ENCODE measurements at places on chromosomes 4 and X.
A peak's percentile ranks its signal among the peaks of the same experiment; 100 is the strongest.

DNA sequence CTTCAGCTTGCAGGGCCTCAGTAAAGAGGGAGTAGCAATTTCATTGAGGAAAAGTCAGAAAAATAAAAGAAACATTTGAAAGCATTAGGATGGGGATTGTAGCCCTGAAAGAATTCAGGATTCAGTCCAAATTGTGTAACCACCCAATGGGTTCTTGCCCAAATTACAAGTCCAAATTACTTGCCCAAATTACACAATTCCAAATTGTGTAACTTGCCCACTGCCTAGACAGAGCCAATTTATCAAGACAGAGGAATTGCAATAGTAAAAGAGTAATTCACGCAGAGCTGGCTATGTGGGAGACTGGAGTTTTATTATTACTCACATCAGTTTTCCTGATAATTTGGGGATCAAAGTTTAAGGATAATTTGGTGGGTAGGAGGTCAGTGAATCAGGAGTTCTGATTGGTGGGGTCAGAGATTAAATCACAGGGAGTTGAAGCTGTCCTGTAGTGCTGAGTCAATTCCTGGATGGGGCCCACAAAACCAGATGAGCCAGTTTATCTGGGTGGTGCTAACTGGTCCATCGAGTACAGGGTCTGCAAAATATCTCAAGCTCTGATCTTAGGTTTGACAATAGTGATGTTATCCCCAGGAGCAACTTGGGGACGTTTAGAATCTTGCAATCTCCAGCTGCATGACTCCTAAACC lies 18.1 kb upstream of the PAGE5 start:
- no peak for DNase-seq

DNA sequence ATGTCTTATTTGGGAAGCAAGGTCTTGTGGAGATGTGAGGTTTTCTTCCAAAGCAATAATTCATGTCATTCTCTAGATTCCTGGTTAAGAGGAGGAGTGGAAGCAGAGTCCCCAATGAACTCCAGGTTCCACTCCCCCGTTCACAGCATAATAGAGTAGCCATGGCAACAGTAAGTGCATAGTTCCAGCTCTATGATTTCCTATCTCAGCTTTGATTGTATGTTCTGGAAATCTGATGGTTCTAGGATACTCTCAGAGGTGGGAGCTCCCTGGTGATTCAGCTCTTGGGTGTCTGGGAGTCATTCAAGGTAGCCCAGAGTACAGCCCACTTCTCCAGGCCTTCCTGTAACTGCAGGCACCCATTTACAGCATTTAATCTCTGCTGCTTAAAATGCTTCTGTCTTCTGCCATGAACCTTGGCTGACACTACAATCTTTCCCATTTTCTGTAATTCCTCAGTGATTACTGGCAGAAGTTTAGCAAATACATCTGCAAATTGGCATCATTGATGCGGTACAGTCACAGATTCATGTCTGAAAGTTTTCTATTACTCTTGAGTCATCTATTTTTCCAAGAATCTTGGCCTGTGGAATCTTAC lies 242.0 kb downstream of the MAPK10 start:
- no peak for DNase-seq

DNA sequence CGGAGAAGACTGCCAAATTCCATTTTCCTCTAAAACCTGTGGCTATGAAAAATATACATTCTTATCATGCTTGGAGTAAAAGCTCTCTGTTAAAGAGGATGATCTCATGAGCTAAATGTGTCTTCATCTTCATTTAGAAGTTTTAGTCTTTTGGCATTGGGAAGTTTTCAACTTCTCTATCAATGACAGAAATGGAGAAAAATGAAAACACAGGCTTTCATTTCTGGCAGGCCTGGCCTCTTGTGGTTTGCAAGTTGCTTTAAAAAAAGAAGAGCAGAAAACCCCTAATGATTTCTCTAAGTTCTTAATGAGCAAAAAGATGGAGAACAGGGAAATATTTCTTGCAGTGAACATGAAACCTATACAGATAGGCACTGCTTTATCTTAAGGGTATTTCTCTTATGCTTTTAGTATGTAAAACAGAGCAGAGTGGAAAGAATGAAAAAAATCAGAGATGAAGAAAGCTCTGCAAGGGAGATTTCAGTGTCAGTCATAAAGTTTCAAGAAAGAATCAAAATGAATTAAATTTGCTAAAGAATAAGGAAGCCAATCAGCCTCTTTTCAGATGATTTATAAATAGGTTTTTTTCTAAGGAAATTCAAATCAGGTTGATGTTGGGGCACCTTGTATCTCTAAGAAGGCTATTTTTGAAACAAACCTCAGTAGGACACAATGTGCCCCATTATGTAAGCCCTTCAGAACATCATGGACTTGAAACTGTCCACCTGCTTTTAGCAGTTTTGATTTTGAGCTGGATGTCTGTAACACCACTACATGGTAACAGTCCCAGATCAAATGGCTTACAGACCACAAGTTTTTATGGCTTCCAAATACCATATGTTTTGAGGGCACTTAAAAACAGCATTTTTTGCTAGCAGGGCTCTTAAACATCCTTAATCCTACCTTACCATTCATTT lies 225.0 kb downstream of the GRIA3 start:
- no peak for DNase-seq

DNA sequence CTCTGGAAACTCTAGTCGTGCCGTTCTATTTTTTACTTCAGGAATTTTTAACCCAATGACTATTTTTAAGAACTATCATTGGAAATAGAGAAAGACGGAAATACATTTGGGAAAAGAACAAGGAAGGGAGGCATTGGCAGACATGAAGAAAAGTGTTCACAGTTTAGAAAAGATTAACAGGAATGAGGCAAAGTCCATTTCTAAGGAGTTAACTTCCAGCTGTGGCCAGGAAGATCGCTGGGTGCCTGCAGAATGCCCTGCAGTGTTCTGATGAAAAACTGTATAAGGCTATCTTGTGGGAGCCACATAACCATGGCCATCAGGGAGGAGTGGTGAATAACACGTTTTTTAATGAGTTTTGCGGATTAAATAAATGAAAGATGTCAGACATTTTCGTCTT lies 150.6 kb upstream of the VCX3A start:
- no peak for DNase-seq

GRCh38 chr4:182645511-182645910 lies 271.7 kb downstream of the DCTD start:
- DNase-seq: no peak

DNA sequence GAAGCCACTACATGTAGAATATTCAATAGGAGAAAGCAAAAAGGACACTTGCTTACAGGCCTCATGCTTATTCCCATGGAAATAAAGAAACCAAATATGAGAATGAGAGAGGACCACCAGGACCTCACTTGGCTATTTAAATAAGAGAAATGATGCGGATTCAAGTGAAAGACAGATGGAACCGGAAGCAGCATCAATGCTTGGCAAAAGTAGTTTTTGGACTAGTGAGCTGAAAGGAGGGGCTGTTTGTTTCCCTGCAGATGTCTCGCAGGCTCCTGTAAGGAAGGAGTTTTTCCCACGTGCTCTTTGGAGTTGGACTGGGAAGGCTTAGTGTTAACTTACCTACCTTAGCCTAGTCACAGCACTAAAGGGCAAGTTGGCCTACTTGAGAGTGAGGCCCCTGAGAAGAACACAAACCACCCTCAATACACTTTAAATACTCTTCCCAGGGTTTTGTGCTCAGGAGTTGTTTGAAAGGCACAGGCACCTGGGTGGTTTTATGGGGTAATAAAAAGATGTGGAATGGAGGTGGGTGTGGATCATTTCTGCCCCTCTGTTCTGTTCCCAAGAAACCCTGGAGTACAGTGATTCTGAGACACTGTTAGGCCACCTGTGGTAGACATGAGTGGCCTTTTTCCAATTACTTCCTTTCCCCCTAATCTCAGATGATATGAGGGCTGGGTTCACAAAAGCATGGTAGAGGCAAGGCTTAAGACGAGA lies 113.3 kb upstream of the C1GALT1C1 start:
- DNase-seq: no peak

DNA sequence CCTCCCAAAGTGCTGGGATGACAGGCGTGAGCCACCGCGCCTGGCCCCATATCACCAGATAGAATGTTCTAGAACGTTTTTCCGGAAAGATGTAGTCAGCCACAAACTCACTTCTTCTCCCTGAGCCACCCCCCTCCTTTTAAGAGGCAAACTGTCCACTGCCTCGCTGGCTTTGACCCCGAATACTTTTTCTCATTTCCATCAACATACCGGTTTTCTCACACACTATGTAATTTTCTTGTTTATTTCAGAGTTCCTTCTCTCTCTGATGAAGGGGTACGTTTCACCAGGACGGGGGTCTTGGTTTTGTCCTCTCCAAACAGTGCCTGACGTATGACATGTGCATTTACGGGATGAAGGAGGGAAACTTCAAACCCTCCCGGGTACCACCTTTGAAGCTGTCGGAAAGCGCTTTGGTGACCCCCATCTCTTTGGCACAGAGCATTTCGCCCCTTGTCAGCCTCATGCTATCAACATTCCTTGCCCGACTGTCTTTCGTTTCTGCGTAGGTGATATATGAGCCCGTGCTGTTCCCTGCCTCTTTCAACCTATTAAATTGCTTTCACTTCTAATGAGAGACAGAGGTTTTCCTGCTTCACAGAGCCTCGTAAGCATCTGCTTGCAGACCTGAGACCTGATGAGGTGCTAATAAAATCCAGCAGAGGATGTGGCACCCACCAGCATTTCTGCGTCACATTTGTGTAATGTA lies 73.8 kb downstream of the CRLF2 start:
- no peak for DNase-seq

- peak; percentile 45 for DNase-seq
These were observed 339.7 kb upstream of the PCDH7 start for GRCh38 chr4:30380404-30380998.

DNA sequence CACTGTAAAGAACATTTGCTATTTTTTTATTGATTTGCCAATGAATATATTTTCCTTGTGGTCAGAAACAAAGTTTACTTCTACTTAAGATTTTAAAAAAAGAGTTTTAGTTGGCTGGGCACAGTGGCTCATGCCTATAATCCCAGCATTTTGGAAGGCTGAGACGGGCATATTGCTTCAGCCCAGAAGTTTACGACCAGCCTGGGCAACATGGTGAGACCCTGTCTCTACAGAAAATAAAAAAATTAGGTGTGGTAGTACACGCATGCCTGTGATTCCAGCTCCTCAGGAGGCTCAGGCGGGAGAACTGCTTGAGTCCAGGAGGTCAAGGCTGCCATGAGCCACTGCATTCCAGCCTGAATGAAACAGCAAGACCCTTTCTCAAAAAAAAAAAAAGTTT lies 36.8 kb downstream of the LRP2BP start:
- DNase-seq: no peak

DNA sequence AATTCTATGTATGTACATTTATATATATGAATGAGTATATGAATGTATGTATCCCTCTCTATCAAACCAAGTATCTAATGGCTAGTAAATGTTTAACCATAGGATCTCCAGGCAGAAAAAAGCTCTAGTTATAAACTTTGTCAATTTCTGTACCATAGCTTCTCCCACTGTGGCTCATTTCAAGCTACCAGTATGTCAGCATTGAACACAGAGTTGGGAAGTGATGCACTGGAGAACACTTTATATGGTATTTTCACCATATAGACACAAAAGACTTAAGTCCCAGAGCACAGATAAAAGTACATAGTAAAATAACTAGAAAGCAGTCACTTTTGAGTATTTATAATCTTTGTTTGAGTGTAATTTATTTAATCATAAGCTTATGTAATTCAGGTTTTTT lies 53.9 kb upstream of the ATP8A1 start:
- no peak for DNase-seq

DNA sequence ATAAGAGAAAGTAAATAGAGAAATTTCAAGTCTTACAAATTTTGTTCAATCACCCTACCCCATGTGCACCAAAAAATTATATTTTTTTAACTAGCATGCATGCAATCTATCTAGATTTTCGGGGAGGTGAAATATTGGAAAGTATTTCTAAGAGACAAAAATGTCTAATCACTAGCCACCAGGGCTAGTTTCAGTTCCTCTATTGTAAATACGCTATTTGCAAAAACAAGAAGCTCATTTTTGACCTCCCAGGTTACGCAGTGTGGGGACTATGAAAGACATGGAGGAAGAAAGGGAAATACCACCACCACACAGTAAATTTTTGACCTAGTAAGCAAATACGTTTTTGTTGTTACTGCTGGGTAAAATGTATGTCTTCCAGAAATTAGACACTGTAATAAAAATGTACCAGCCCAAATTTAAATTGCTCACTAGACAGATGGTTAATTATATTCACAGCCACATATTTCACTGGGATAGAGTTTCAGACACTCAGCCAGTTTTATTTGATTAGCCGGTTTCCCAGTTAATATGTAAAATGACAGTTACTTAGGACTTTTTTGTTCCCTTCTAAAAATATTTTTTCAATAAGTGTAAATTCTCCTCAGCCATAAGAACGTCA lies 2.2 kb downstream of the NEXMIF start:
- no peak for DNase-seq

GRCh38 chr4:170122252-170122651 lies 32.5 kb upstream of the AADAT start:
- no peak for DNase-seq

DNA sequence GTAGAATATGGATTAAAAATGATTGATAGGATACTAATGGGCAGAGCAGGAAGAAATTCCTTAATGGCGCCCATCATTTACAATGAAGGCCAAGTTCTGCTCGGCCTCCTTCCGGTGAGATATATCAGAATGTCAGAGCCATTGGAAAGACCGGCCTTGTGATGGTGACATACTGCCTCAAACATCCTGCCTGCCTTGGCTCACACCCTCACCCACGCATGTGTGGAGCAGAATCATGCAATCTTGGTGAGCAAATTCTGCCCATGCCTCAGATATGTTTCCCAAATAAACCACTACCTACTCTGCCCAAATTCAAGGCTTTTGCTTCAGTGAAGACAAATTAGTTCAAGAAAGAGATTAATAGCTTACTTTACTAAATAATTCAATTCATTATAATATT lies 163.3 kb downstream of the MID1 start:
- no peak for DNase-seq

- no peak for DNase-seq
These were observed 69.4 kb downstream of the DCHS2 start for GRCh38 chr4:154422152-154422551.

GRCh38 chr4:88503344-88503743 lies 20.2 kb downstream of the PYURF start:
- peak; percentile 19 for DNase-seq

DNA sequence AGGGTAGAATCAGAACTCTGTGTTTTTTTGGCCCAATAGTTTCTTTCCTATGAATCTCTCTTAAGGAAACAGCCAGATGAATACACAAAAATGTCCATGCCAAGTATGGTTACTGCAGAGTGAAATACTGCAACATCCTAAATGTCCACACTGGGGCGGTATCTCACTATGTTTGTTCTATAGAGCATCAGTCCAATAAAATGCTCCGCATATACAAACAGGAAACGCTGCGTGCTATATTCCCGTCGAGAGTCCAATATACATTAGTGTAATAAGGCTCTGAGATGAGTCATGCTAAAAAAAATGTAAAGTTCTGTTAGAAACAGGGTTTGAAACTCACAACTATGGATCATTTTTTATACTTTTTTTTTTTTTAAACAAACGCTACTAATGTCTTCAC lies 72.9 kb upstream of the ENOX2 start:
- peak; percentile 56 for DNase-seq

GRCh38 chr4:184548648-184549341 lies 74.4 kb upstream of the IRF2 start:
- no peak for DNase-seq

- DNase-seq: no peak
These were observed 85.5 kb downstream of the KDM6A start for GRCh38 chrX:44958480-44958879.

Measured in activated CD4-positive, alpha-beta T cell treated with anti-CD3 and anti-CD28 coated beads, Interleukin-2, Interleukin-6, amounts not matched to agents 100 ng/mL and 50 ng/mL, durations not matched to agents 16 hours and 8 hours (primary cell).